ENCODE measurements at places on chromosomes 13 and 19.

DNA sequence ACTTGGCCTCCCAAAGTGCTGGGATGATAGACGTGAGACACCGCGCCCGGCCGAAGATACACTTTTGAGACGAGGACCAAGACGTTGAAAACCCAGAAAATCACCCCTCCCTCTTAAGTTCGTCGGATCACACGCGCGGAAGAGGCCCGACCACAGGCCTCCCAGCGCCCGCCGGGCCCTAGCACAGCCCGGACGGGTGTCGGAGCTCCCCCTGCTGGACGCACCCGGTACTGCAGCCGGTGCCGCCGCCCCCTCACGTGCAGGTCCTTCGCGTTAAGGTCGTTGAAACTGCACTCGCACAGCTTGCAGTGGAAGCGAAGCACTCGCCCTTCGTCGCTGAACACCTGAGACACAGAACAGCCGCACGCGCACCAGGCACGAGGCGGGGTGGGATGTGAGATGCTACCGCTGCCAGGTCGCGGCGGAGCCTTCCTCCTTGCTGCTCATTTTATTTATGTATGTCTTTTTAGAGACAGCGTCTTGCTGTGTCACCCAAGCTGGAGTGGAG, 35.7 kb upstream of the MATK start:
- DNase-seq: no peak

GRCh38 chr19:18591735-18592385, 3.3 kb downstream of the REX1BD start:
- DNase-seq: no peak

DNA sequence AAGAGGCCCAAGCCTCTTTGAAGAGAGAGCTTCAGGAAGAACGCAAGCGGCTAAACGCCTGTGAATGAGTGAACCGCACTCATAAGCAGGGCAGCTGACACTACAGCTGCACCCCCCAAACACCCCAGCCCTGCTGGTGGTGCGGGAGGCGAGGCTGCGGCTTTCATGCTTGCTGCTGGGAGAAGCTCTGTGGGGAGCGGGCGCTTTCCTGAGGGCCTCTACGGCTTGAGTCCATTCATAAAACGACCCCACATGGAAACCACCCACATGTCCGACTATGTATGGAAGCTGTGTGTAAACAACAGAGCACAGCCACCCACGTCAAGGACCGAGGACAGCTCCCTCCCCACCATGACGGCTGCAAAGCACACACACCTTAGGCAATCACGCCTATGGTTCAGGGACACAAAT, 5.5 kb downstream of the AP3D1 start:
- DNase-seq: no peak

GRCh38 chr19:46610851-46611770, 10.0 kb downstream of the CALM3 start:
- DNase-seq: no peak

DNA sequence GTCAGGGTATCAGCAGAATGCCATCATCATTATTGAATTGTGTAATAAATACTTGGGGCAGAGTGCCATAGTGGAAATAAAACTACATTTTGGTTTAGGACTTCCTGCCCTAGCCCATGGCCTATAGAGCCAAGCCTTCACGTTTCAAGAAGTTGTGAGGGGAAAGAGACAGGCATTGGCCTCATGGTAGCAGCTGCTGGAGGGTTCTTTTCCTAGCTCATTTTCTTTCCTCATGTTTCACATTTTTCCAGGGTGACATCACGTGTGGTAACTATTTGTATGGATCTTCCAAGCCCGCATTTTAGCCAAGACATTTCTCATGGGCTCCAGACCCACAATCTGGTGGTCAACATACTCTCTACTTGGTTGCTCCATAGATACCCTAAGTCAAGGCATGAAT, 80.4 kb downstream of the LRCH1 start:
- no peak for DNase-seq

- no peak for DNase-seq
Measured at GRCh38 chr19:29265436-29265835, 52.5 kb upstream of the UQCRFS1 start.

DNA sequence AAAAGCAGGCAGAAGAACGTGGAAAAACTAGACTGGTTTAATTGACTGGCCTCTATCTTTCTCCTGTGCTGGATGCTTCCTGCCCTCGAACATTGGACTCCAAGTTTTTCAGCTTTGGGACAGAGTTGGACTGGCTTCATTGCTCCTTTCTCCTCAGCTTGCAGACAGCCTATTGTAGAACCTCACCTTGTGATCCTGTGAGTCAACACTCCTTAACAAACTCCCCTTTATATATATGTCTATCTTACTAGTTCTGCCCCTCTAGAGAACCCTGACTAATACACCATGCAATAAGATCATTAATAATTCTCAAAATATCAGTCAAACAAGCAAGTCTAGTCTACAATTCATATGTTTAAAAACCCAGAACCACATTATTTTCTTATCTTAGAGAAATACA, 662.4 kb downstream of the TBC1D4 start:
- DNase-seq: no peak

DNA sequence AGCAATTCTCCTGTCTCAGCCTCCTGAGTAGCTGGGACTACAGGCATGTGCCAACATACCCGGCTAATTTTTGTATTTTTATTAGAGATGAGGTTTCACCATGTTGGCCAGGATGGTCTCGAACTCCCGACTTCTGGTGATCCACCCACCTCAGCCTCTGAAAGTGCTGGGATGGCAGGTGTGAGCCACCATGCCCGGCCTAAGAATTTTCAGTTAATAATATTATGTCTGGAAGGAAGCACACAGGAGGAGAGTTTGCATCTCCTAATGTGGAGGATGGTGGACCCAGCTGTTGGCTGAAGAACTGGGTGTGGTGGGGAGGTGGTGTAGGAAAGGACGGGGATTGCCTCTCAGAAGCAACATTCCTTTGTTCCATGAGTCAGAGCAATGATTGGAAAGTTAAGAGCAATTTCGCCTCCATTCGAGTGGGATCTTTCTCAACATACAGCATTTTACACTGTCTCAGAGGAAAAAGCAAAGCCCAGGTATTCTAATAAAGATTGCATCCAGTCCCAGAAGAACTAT, 11.9 kb downstream of the PDCD2L start:
- no peak for DNase-seq

DNA sequence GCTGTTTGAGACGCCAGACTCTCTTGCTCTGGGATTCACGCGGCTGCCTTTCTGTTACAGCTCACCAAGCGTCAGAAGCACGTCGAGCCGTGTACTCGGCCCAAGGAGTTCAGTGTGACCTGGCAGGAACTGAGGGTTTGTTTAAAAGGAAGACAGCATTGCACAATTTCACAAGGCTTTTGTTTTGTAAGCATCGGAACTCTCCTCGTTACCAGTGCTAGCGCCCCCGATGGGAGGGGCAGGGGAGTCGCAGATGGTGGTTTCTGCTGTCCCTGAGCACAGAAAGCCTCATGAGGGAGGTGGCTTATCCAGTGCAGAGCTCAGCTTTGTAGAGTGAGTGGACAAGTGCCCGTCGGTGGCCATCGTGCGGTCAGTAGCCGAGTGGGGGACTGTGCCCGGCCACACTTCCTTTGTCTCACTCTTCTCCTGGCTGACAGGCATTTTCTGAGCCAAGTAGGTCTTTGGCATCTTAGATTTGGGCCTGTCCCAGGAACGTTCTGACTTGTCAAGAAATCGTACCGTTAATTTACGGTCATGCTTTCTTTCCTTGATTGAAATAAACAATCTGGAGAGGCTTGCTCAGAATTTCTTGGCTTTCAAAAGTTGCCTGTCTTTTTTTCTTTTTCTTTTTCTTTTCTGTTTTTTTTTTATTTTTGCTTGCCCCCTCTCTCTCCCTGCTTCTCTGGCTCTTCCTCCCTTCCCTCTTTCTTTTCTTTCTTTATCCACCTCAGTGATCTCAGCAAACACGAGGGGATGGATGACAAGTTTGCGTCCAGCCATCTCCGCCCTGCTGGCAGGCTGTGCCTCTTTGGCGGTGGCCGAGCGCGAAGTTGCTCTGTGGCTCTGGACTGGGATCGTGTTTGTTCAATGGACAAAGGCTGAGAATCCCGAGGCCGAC, 7.7 kb downstream of the KDM4B start:
- DNase-seq: peak; percentile 38

GRCh38 chr19:47227352-47228167, 3.4 kb downstream of the BBC3 start:
- peak; percentile 59 for DNase-seq

DNA sequence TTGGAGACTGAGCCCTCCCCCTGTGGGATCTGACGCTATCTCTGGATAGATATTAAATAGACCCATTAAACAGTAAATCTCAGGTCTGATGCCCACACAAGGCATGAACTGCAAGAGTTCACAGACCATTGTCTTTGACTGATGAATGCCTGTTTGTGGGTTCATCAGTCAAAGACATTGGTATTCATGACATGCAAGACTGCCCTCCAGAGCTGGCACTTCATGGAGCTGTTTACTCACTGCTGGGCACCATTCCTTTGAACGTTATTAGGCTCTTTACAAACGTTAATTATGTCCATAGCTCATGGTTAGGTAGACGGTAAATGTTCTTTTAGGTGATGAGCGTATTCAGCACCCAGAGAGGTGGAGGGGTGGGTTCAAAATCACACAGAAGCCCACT, 111.8 kb upstream of the PABPC3 start:
- DNase-seq: no peak

DNA sequence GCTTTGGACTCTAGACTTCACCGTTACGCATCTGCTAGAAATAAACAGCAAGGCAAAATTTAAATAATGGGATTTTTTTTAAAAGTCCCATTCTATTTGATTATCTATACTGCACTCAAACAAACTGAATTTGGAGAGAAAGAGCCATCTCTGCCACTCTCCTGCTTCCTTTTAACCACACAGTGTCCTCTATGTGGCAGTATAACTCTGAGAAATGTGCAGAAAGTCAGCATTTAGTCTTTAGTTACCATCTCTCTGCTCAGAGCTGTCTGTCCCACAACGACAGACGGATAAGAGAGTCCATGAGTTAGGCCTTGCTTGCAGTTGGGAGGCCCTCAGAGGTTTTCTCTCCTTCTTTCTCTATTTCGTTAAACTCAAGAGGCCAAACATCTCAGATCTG, 21.2 kb downstream of the CCNA1 start:
- no peak for DNase-seq

DNA sequence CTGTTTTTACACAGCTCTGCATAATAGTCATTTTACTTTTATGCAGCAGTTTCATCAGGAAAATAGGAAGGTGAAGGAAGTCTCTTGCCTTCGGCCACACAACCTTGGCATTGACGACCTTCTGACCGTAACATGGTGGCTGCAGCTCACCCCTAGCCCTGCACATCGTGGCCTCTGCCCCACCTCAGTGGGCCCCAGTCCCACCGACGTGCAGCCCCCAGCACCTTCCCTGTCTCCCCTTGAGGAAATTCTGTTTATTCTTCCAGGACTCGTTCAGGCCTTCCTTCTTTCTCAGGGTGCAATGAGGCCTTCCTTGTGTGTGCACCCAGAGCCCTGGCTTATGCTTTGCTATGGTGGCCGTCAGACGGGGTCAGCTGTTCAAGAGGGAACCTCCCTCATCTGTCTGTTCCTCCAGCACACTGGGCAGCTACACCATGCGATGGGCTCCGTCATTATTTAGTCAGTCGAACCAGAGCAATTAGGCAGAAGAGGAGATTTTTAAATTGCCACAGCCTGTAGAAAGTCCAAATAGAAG, 33.3 kb downstream of the TMEM255B start:
- DNase-seq: no peak

DNA sequence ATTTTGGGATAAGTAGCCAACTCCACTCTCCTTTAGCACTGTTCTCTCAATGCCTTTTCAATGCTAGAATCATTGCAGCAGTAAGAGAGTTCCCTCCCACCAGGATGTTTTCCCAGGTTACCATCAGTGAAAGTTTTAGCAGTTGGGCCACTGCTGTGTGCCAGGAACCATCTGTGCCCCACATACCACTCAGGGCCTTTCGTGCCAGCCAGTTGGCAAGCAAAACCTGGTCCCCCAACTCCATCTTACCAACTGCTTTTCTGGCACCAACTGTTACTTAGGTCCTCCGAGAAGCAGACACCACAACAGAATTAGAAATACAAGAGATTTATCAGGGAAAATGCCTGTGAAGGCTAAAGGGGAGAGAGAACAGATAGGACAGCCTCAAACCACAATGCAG, 533.4 kb upstream of the NBEA start:
- no peak for DNase-seq

Data from esophagus squamous epithelium (tissue), 5 donors.